ENCODE measurements at places on chromosomes 1 and 21.

DNA sequence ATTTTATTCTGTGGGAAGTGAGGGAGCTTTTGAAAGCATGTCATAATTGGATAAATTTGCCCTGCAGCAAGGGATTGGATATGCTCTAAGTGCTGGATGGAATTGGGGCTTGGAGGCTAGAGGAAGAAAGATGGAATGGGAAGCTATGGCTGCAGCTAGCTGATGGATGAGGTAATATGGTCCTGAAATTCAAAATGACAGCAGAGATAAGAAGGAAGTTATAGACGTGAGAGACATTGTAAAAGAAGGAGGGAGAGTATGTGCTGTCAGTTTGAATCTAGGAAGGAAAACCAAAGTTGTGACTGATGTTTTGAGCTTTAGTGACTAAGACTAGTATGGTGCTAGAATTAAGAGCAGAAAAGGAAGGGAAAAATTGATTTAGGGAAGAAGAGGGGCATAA lies 299.9 kb upstream of the SPAG17 start:
- DNase-seq: no peak

DNA sequence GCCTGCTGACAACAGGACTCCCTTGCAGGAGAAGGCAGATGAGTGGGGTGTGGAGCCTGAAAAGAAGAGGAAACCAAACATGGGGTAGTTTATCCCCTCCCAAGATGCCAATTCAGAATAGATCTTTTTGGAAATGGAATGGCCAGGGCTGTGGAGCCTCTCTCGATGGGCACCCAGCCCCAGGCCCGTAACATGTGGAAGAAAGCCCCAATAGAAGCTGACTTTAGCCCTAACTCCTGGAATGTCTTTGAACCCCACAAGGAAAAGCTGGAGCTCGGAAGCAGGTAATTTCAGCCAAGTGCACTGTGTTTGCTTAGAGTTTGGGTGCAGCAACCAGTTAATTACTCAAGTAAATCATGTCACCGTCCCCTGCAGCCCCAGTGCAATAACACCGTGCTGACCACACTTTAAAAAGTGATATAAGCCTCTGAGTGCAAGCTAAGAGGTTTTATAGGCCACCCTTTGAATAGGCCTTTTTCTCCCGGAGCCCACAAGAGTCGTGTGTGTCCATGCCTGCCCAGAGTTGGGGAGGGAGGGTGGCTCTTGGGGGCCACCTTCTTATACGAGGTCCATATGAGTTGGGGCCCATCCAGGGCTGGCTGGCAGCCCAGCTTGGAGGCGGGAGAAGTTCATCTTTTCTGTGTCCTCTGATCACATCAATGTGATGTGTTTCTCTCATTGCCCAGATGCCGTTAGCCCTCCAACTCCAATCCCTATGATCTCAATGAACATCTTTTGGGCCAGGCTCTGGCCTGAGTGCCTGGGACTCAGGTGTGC lies 153.2 kb downstream of the TRABD2B start:
- DNase-seq: no peak

- no peak for DNase-seq
Measured at GRCh38 chr1:173474097-173474779, 2.9 kb upstream of the PRDX6 start.

- no peak for DNase-seq
Measured at GRCh38 chr1:7786795-7787194, 2.7 kb downstream of the PER3 start.

DNA sequence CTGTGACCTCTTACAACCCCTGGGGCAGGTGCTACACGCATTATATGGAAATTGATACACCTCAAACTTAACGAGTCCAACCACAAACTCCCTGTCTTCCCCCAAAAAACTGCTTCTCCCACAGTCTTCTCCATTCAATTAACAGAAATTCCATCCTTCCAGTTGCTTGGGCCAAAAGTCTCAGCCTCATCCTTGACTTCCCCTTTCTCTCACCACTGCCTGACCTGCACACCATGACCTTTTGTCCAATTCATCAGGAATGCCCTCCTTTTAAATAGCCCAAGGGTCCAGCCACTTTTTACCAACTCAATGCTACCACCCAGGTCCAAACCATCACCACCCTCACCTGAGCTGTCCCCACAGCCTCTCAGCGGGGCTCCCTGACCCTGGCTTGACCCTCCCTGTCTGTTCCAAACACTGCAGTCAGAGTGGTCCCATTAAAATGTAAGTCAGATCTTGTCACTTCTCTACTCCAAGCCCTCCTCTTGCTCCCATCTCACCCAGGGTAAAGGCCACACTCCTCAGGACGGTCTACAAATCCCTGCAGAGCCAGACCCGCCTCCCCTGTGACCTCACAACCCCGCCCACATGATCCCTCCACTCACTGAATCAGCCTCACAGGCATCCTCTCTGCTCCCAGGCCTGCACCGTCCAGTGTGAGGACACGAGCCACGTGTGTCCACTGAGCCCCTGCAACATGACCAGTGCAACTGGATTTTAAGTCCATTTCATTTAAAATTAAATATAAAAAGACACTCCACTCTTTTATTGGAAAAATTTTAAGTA lies 18.5 kb downstream of the KCNN3 start:
- no peak for DNase-seq

GRCh38 chr1:109818271-109818987 lies 54.7 kb upstream of the EPS8L3 start:
- DNase-seq: no peak

GRCh38 chr1:208158640-208159554 lies 85.3 kb downstream of the PLXNA2 start:
- peak; percentile 40 for DNase-seq

GRCh38 chr1:17136936-17137335 lies 17.7 kb upstream of the PADI2 start:
- no peak for DNase-seq

DNA sequence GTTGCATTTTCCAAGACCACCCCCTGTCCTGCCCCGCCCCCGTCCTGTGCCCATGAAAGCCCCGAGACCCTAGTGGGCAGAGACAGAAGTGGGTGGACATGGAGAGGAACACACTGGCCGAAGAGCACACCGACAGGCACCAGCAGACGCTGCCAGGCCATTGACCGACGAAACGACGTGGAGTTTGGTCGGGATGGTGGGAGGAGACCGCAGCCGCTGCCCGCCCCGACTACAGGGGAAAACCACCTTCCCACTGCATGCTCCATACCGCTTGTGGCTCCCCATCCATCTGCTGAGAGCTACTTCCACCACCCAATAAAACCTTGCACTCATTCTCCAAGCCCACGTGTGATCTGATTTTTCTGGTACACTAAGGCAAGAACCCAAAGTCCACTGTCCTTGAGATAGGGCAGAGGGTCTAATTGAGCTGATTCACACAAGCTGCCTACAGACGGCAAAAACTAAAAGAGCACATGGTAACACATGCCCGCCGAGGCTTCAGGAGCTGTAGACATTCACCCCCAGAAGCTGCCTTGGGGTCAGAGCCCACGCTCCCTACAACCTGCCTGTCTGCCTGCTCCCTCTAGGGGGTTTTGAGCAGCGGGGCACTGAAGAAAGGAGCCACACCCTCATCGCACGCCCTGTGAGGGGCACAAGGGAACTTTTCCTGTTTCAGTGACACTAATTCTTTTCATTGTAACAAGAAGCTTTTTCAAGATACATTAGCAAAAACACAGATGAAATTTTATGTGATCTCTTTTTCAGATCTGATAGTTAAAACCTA lies 81.2 kb upstream of the RAB3GAP2 start:
- DNase-seq: no peak

- DNase-seq: peak; percentile 93
Measured at GRCh38 chr1:65264197-65264929, 45.0 kb upstream of the DNAJC6 start.

DNA sequence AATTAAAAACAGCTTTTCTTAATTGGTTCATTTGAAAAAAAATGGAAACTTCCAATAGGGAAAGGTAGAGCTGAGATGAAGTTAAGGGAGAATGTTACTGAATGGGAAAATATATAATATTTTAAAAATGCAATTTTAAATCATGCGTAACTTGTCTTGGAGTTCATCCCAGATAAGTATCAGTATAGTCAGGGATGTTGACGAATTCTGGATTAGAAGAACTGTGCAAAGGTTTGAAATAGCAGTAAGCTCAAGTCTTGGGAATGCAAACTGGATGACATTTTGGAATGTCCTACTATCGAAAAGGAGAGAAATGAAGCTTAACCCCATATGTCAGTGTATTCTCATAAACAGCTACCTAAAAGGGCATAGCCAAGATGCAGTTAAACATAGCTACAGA lies 4.0 kb upstream of the ST6GALNAC3 start:
- peak; percentile 44 for DNase-seq

GRCh38 chr1:168134132-168134531 lies 2.6 kb downstream of the GPR161 start:
- no peak for DNase-seq

GRCh38 chr1:37123276-37124115 lies 89.2 kb upstream of the GRIK3 start:
- DNase-seq: peak; percentile 40

GRCh38 chr1:116435806-116436610 lies 63.0 kb downstream of the ATP1A1 start:
- DNase-seq: no peak

All from brain (organoid and tissue), 16 donors.